ENCODE measurements at places on chromosomes 2 and 18.
A peak's percentile ranks its signal among the peaks of the same experiment; 100 is the strongest.

DNA sequence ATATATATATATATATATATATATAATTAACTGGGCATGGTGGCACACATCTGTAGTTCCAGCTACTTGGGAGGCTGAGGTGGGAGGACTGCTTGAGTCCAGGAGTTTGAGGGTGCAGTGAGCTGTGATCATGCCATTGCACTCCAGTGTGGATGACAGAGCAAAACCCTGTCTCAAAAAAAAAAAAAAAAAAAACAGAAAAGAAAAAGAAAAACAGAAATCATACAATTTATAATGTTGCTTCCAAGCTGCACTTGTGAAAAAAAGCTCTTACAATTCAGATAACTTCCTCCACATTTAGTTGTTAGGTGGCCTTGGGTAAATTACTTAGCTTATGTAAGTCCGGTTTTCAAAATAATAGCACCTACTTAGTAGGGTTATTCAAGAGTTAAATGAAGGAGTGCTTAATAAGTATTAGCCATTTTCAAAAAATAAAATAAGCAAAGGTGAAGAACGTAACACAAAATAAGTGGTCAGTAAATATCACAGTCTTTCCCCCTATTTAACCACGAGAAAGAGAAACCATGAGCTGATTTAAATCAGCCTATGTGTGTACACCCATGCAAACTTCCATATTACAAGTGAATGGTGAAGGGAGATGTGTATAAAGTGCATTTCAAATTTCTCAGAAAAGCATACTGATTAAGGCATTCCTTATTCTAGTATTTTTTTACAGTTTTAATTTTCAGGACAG lies 2.3 kb downstream of the WIPF1 start:
- no peak for DNase-seq

- DNase-seq = no peak
These were observed 35.6 kb downstream of the ARL5A start for GRCh38 chr2:151792589-151792988.

GRCh38 chr2:52916981-52917380 lies 850.6 kb upstream of the CHAC2 start:
- DNase-seq = no peak

DNA sequence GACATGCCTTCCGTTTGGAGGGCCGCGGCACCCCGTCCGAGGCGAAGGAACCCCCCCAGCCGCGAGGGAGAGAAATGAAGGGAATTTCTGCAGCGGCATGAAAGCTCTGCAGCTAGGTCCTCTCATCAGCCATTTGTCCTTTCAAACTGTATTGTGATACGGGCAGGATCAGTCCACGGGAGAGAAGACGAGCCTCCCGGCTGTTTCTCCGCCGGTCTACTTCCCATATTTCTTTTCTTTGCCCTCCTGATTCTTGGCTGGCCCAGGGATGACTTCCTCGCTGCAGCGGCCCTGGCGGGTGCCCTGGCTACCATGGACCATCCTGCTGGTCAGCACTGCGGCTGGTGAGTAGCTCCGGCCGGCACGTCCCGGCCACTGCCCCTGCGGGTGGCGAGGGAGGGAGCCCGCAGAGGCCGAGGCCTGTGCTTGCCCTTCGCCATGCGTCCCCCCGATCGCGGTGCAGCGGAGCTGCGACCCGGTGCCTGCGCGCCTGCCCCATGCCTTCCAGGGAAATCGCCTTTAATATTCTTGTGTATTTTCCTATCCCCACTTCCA lies 1.2 kb downstream of the BMPR2 start:
- DNase-seq = no peak

GRCh38 chr18:65750389-65751154 lies at the start of gene CDH7:
CDH7 (plus strand) TSS chr18:65751012; CDS start chr18:65762843, 11,831 bp downstream.
- DNase-seq = no peak

GRCh38 chr2:207330912-207331311 lies 165.2 kb upstream of the KLF7 start:
- peak; percentile 27 for DNase-seq

GRCh38 chr18:56469582-56469981 lies 168.8 kb downstream of the TXNL1 start:
- DNase-seq = no peak

- no peak for DNase-seq
These were observed 58.9 kb downstream of the CXCR4 start for GRCh38 chr2:136059036-136059472.

- DNase-seq = no peak
These were observed 668.0 kb upstream of the FAM98A start for GRCh38 chr2:34266908-34267697.

- DNase-seq = no peak
These were observed 20.0 kb upstream of the KYNU start for GRCh38 chr2:142857256-142858164.

GRCh38 chr2:121688820-121689219 lies 39.6 kb upstream of the CLASP1 start:
- DNase-seq = no peak

- DNase-seq = peak; percentile 61
These were observed 45.5 kb downstream of the CDC42EP3 start for GRCh38 chr2:37625796-37626571.

DNA sequence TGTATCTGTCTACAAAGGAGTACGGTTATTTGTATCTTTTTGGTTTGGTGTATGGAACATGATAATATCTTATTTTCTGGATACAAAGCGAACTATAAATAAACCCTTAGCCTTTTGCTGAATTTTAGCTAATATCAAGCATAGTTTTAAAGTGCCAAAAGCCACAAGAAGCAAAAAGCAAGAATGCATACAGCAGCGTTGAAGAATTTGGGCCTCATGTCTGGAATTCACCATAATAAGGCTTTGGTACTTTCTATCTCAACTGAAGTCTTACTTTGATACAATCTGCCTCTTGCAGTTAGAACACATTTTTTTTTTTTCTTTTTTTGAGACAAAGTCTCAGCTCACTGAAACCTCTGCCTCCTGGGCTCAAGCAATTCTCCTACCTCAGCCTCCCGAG lies 151.5 kb downstream of the ERBB4 start:
- no peak for DNase-seq

DNA sequence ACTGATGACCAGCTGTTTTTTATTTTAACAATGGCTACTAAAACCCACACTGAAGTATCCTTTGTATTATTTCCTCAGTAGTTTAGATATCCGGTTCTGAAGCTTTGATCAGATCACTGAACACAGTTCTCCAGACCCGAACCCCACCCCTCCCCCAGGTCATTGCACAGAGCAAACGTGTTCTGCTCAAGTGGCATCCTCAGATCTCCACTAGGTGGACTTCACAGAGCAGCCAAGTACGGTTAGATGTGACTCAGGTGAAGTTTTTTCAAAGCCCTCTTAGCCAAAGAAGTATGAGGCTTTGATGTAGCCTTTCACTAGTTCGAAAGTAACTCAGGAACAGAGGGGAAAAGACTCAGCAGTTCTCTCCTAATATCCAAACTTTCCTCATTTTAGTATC lies 142.7 kb upstream of the NRP2 start:
- DNase-seq = no peak

- DNase-seq = no peak
These were observed 131.6 kb downstream of the VAPA start for GRCh38 chr18:10045296-10045891.

DNA sequence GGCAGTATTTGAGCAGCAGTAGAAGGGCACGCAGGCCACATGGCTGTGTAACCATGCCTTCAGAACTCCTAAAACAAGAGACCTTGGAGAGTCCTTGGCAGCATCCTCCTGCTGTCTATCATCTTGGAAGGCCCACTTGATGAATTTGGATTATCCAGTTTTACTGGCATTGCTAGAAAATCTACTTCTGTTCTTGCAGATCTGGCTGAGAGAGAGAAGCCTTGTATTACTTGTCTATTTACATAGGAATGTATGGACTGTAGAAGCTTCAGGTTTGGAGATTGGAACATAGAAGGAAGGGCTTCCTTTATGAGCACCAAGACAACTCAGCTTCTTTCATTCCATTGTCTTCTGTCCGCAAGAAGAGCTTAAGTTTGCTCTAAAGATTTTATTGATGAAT lies 16.1 kb upstream of the GPBAR1 start:
- no peak for DNase-seq

DNA sequence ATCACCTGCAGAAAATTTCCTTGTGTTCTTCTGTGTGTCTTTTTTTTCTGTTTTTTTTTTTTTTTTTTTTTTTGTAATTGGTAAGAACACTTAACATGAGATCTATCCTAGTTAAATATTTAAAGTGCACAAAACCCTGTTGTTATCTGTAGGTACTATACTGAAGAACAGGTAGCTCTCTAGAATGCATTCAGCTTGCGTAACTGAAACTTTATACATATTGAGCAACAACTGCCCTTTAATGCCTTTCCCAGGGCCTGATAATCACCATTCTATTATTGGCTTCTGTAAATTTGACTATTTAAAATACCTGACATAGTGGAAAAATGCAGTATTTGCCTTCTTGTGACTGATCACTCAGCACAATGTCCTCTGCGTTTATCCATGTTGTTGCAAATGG lies 701.8 kb downstream of the SUCLG1 start:
- DNase-seq = no peak

GRCh38 chr2:30927465-30928075 lies 120.3 kb upstream of the CAPN13 start:
- no peak for DNase-seq

- DNase-seq = no peak
These were observed 30.2 kb downstream of the RBM45 start for GRCh38 chr2:178142274-178143065.

- DNase-seq = no peak
These were observed 253.5 kb upstream of the TRIB2 start for GRCh38 chr2:12463189-12463588.

DNA sequence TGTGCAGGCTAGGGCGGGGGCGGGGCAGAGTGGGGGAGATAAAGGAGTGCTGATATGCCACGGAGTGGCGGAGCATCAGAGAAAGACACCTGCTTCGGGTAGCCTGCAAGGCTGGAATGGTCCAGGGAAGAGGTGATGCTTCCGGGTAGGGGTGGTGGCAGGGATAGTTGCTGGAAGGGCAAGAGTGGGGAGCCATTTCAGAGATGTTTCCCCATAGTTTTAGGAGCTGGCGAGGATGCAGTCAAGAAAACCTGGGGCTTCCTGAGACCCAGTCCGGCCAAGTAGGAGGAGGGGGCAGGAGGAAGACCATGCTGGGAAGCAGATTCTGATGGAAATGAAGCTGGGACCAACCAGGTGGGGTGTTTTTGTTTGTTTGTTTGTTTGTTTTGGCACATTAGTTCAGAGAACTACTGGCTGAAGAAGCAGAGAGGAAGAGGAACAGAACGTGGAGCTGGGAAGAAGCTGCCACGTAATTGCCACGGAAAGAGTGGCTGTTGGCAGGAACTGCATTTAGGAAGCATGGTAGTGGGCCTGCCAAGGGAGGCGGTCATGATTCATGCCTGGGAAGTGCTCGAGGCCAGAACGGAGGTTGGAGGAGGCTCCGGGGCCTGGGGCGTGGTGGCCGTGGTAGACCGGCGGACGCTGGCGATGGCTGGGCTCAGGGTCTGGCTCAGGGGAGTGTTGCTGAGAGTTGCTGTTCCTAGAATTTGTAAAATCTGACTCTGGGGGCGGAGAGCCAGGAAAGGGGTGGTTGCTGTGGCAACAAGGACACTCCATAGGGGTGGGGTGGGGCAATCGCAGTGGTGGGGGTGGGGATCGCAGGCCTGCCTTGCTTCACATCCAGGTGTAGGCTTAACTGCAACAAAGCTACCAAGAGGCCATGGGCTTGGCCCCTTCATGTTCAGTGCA lies 8.6 kb upstream of the INPP5D start:
- DNase-seq = no peak

DNA sequence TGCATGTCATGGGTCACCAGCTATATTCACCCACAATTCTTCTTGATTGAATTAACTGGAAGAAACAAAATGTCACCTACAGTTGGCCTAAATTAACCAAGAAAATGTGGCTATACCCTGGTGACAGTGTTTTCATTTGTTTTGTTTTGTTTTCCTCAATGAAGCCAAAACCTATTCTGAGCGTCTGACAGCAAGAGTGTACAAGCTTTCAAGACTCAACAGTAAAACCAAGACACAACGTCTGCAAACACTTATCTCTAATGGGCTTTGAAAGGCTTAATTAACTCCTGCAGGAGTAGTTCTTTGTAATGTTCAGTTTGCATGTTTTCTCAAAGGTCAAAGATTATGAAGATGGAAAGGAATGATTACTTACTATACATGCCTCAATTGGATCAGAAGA lies 827.6 kb upstream of the KLHL29 start:
- no peak for DNase-seq

GRCh38 chr2:7634409-7634808 lies 717.2 kb downstream of the RNF144A start:
- DNase-seq = no peak

GRCh38 chr2:68282811-68283418 lies 30.6 kb upstream of the PPP3R1 start:
- DNase-seq = no peak

- no peak for DNase-seq
These were observed 83.3 kb upstream of the POMC start for GRCh38 chr2:25251422-25252273.

DNA sequence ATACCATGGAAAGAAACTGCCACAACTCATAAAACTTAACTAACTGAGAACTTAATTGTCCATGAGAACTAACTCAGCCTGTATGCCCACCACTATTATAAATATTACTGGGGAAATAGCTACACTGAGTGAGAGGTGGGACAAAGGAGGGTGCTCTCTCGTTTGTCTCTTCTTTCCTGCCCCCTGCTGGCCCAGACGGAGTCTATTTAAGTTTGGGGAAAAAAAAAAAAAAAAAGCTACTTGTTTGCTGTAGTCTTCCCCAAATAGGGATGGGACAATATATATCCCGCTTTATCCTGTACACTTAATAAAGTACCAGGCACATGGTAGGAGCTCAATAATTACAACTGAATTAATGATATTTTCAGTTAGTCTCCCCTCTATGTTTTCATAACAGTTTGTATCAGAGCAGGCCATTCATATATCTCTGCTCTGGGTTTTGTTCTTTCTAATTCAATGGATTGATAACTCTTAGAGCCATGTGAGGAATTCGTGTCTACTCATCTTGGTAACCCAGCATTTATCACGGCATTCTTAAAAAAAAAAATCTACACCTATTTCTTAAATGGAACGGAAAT lies 647.6 kb upstream of the PKDCC start:
- no peak for DNase-seq

GRCh38 chr18:49569724-49570123 lies 7.9 kb downstream of the LIPG start:
- no peak for DNase-seq

DNA sequence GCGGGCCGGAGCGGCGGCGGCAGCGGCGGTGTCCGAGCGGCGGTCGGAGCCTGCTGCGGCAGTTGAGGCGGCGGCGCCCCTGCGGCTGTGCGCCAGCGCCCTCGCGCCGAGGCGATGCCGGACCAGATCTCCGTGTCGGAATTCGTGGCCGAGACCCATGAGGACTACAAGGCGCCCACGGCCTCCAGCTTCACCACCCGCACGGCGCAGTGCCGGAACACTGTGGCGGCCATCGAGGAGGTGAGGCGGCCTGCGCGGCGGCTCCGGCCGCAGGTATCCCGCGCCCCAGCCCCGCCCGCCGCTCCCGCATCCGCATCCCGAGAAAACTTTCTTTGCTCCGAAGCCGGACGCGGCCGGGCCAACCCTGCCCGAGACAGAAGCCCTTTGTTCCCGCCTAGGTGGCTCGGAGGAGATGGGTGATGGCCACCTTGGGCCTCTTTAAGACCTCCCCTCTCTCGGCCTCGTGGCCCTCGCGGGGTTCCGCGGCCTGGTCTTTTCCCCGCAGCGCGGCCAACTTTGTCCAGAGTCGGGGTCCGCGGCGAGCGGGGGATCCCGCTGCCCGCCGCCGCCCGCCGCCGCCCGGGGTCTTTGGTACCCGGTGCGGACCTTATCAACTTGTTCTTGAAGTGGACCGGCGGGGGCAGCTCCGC lies 504 bp downstream of the ASAP2 start:
- DNase-seq = no peak

- DNase-seq = no peak
These were observed 10.9 kb downstream of the TRIP12 start for GRCh38 chr2:229910832-229911412.

All from activated CD4-positive, alpha-beta T cell treated with anti-CD3 and anti-CD28 coated beads, Interleukin-2, amount 50 U/mL, for 4 hours (primary cell).